ENCODE measurements at places on chromosomes 6 and 20. TPM values are rescaled to one million over a fixed set of nuclear protein-coding genes. Genes with fewer than 3 reads are reported as not detected.

GRCh38 chr20:12849225-12849910, 159.4 kb upstream of the SPTLC3 start:
- no peak for DNase-seq

- no peak for DNase-seq
Observed at GRCh38 chr6:16441262-16441661, 202.9 kb downstream of the GMPR start.

DNA sequence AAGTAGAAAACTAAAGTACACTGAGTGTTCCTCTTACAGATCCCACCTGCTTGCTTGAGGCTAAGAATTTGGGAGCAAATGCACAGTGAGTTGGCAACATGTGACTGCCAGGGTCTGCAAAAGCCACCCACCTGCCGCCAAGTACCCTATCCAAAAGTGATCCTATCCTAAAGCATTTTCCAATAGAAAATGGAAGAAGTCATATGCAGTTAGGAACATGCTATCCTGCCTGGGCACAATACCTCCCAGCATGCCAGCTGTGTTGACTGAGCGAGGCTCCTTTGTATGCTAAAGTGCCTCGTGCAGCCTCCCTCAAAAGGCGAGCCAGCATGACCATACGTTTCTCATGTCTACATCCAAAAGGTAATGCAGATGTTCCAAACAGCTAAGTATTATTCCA, 52.7 kb downstream of the TRAF3IP2 start:
- DNase-seq: no peak

- DNase-seq: no peak
Observed at GRCh38 chr20:54985091-54985490, 509.7 kb downstream of the DOK5 start.

ADRM1 gene
- 142 TPM for total RNA-seq

CALHM4 gene
- 12.5 TPM for total RNA-seq
